NCI-H226 (cell line): ENCODE measurements at places on chromosomes 4 and X.

GRCh38 chr4:25081866-25082471 is 51.2 kb upstream of the LGI2 start:
- DNase-seq: no peak

GRCh38 chr4:165111906-165112367 is 723 bp downstream of the TMEM192 start:
- no peak for DNase-seq

GRCh38 chr4:150176547-150176946 is 98.3 kb downstream of the DCLK2 start:
- peak; percentile 41 for DNase-seq

DNA sequence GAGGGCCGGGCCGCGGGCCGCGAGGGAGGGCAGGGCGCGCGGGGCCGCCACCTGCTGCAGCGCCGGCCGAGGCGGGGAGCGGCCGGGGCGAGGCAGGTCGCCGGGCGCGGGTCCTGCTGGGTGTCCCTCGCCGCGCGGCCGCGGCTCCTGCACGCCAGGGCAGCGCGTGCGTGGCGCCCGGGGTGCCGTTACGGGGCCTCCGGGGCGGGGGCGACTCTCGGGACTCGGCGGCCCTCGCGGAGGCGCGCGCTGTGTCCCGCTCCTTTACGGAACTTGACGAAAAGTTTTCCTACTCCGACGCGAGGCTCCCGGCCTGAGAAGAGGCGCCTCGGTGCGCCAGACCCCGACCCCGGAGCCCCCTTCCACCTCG is 329 bp downstream of the TBC1D14 start:
- no peak for DNase-seq

DNA sequence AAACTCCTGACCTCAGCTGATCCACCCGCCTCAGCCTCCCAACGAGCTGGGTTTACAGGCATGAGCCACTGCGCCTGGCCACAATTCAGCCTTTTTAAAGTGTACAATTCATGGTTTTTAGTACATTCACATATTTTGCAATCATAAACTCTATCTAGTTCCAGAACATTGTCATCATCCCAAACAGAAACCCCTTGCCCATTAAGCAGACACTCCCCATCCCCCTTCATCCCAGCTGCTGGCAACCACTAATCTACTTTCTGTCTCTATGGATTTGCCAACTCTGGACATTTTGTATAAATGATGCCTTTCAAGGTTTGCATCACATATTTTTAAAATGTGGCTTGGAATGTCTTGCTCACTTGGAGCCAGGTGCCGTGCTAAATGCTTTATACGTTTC is 4.5 kb downstream of the CD99L2 start:
- no peak for DNase-seq

- no peak for DNase-seq
These were observed 35.5 kb downstream of the NWD2 start for GRCh38 chr4:37279894-37280592.

DNA sequence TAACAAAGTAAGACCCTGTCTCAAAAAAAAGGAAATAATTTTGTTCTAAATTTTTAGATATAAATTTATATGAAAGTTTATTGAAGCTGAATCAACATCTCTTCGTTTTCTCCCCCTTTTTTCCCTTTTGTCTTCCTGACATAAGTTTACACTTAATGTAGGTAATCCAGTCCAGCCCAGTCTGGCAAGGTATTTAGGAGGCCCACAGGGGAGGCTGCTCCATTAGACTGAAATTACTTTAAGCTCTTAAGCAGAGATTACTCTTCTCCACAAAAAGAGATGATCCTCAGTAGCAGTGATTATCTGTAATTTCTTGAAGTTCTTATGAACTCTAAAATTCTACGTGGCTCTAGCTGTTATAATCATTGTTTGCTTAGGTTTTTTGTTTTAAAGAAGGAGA is 46.0 kb downstream of the ANXA5 start:
- no peak for DNase-seq

DNA sequence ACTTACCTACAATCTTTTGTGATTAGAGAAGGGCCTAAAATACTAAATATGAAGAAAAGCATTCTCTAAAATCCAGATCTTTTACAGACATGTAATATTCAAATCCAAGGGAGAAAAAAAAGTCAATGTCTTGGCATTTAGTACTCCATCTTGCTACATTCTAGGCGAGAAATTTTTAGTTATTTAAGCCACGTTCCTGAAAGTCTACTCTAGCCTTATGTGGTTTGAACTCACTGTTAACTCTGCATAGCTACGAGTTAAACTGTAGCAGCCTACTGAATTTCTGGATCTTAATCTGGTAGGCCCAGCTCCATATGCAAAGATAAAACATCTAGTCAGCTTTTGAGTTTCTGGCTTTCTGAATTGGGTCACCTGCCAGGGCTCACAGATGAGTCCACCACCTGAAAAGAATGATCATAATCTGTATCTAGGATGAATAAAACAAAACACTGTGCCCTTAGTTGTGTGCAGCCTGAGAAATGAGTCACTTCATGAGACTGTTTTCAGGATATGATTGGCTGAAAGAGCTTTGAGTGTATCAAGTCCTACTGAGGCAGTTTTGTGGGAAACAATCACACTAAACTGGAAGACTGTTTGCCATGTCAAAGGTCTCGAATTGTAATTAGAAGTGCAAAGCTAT is 3.2 kb upstream of the NEK1 start:
- peak; percentile 24 for DNase-seq

- DNase-seq: no peak
These were observed 46.0 kb upstream of the PBDC1 start for GRCh38 chrX:76126851-76127250.

DNA sequence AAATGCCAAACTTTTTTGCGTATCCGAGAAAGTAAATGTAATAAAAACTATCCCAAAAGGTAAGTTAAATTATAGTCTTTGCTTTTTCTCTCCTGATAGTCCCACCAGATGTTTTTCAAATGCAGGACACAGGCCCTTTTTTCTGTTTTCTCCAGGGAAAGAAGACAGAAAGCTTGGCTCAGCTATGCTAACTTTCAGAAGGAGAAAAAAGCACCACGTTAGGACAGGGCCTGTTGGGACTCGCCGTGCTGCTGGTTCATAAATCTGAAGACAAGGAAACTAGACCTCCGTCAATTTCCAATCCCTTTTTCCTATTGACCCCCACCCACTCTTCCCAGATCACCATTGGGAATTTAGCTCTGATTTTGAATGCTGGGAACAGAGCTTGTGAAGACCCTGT is 220.9 kb upstream of the SFRP2 start:
- no peak for DNase-seq

GRCh38 chrX:69255441-69256290 is 90.4 kb upstream of the PJA1 start:
- no peak for DNase-seq

DNA sequence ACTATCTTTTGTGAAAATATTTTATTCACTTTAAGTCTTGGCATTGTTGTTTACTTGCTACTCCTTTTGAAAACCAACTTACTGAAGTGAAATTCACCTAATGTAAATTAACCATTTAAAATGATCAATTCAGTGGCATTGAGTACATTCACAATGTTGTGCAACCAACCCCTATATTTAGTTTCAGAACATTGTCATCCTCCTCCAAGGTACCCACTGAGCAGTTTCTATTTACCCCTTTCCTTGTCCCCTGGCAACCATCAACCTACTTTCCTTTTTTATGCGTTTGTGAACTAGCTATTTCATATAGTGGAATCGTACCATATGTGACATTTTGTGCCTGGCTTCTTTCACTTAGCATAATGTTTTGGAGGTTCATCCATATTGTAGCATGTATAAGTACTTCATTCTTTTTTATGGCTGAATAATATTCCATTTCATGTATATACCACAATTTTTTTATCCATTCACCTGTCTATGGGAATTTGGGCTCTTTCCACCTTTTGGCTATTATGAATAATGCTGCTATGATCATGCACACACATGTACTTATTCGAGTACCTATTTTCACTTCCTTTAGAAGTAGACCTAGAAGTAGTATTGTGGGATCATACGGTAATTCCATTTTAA is 85.0 kb downstream of the WWC2 start:
- no peak for DNase-seq

GRCh38 chrX:39896951-39897740 is 200.6 kb downstream of the BCOR start:
- peak; percentile 61 for DNase-seq

GRCh38 chr4:189941005-189941450 is 356 bp downstream of the FRG1 start:
- DNase-seq: no peak

GRCh38 chr4:164819366-164819765 is 57.6 kb upstream of the APELA start:
- no peak for DNase-seq

- no peak for DNase-seq
These were observed 82.5 kb upstream of the LCORL start for GRCh38 chr4:18103876-18104605.

GRCh38 chr4:184994010-184994622 is 24.2 kb upstream of the HELT start:
- no peak for DNase-seq

GRCh38 chr4:53961351-53961750 is 103.1 kb downstream of the CHIC2 start:
- no peak for DNase-seq
